Fibroblast of villous mesenchyme (primary cell): ENCODE measurements at places on chromosomes 4 and X. TPM values are rescaled to one million over a fixed set of nuclear protein-coding genes. Genes with fewer than 3 reads are reported as not detected.

DNA sequence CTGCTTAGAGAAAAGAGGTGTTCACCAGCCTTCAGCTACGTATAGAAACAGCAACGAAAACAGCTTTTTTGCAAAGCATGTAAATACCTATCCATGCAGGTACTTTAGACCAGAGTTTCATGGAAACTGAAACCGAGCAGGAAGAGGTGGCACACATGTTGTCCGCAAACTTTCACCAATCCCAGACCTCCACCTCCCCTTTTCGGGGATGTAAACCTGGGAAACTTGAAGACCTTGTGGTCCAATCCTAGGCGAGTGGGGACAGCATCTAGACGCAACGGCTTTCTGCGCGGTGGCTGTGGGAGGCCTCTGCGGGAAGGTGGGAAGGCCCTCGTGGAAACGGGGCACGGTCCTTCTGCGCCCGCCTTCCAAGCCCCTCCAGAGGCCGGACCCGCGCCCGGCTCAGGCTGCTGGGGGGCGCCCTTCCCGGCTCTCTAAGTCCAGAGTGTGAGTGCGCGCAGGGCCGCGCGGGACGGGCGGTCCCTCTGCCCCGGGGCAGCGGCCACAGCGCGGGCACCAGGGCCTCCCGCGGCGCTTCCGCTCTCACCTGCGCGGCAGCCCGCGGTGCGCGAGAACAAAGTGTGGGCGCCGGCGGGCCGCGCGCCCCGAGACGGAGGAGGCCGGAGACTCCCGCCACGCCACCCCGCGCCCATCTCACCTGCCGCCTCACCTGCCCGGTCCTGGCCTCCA lies 830 bp upstream of the SHROOM2 start:
- no peak for DNase-seq

- DNase-seq: no peak
Measured at GRCh38 chr4:14769993-14770392, 232.3 kb upstream of the CPEB2 start.

DNA sequence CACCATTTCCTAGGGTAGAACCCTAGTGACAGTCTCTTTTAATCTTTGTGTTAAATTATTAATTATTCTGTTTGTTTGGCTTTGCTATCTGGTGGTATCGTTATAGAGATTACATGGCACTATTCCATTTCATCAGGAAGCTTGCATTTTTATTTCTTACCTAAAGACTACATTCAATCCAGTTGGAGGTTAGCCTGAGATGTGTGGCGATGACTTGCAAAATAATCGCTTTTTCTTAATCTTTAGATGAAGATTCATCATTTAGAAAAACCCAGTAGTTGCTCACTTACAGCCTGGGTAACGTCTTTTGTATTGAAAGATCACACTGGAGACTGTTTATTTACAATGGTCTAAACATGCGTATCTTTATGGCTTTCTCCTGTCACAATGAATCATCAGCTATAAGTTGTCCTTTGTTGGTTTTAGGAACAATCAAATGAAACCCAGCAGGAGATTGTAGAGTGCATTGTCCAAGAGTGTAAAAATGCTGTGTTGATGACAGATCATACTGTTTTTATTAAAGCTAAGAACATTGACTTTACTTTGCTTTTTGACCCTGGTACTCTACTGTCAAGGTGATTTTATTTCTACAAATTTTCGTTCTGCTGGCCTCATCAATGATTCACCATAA lies 281.7 kb upstream of the PITX2 start:
- peak; percentile 39 for DNase-seq

Gene SLC34A2
- not detected in 2 replicates for total RNA-seq

- no peak for DNase-seq
Measured at GRCh38 chr4:96698831-96699230, 858.9 kb downstream of the PDHA2 start.
